ENCODE measurements at places on chromosomes 7 and 10. TPM values are rescaled to one million over a fixed set of nuclear protein-coding genes. Genes with fewer than 3 reads are reported as not detected.

GRCh38 chr7:117132321-117133120 is 179.2 kb downstream of the ST7 start:
- peak; percentile 52 for DNase-seq

DNA sequence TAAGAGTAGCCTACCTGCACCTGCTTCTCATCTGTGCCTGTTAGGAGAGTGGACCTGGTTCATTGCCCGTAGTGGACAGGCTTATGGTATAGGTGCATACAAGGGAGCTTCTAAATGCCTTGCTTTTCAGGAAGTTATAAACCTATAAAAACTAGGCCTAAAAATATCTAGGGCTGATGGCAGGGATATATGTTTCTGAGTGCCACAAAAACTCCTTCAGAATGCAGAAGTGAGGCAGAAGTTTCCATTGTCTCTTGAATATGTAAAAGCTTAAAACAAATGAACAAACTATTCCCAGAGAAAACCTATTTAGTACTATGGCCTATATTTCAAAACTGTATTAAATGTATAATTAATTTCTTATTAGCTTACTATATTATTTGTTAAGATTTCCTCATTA is 91.8 kb downstream of the RNLS start:
- DNase-seq = no peak

GRCh38 chr7:106050746-106051117 is 61.4 kb downstream of the SYPL1 start:
- no peak for DNase-seq

GRCh38 chr7:86629-87028 is 105.7 kb upstream of the FAM20C start:
- no peak for DNase-seq

DNA sequence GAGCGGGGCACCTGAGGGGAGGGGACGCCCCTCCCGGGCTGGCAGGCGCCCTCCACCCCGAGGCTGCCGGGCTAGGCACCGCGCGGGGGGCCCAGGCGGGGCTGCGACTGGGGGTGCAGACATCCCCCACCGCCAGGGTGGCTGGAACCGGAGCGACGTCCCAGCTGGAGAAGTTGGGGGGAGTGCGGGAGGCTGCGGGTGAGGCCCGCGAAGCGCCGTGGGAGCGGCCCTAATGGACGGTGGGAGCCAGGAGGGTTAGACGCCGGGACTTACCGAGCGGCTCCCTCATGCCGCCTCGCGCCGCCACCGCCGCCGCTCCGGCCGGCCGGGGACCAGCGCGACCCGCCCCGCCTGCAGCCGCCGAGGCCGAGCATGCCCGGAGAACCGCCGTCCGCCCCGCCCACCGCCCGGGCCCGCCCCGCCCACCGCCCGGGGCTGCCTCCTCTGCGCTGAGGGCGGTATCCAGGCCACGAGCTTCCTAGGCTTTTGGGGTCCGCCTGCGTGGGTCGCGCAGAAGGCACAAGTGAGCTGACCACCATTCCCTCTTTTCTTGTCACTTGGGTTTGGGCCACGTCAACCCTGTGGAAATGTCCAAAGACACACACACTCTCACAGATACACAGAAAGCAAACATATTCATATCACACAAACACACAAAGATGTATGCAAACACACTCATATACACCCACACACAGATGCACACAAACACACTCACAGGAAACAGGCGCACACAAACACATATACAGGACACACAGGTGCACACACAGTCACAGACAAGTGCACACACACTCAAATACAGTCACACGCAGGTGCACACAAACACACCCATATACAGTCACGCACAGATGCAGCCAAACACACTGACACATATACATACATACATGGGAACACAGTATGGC is at the start of gene JCAD:
TSS of gene JCAD (minus strand) at position 378 of the 899 bp plus-strand sequence. CDS start 11,774 bp downstream, outside the sequence.
- DNase-seq = no peak

DNA sequence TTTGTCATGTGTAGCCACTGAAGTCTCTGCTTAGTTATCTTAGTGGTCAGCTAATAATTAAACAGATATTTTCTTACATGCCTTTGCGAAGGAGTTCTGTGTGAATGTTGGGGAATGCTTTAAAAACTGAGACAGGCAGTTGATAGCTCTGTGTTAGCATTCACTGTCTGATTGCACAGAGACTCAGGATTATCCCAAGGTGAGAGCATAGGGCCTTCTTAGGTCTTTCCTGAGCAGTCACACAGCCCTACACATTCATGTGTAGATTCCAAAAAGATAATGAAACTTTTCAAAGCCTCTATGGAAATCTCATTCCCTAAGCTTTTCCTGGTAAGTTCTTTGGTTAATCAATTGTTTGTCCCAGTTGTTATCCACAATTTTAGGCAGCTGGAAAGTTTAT is 67.7 kb downstream of the CASD1 start:
- DNase-seq = no peak

GRCh38 chr7:125450749-125451148 is 521.1 kb upstream of the POT1 start:
- DNase-seq = no peak

DNA sequence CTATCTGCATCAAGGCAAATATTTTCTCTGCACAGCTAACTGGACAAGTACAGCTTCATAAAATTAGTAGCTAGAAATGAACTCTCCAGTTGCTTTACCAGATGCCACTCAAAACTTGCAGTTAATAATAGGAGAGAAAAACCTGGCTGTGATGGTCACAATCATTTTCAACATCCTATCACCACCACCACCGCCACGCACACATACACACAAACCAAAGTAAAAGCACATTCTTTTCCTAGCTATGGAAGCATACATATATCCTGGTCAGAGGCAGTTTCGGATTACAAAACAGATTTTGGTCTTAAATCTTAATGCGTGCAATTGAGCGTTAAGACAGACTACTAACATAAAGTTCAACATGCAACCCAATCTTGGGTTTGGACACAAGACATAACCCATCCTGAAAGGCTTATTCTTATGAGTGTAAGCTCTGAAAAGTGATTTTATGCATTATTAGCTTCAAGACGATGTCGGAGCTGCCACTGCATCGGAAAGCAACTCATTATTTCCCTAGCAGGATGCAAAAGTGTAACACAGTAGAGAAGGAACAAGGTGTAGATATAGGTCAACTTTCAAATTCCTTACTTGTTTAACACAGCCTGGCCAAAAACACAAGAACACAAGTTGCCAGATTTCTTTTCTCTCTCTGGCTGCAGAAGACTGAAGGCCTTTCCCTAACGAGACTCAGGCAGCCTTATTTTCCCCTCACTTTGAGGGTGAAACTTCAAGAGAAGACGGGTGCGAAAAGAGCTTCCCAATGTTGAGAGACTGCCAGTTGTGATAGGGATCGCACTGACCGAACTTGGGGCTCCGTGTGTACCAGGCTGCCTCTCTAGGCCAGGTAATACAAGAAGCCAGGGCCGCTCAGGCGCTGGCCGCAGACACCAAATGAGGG is 1.2 kb downstream of the CACUL1 start:
- DNase-seq = no peak

- DNase-seq = no peak
Observed at GRCh38 chr10:17427666-17428350, 26.6 kb downstream of the ST8SIA6 start.

- peak; percentile 66 for DNase-seq
Observed at GRCh38 chr7:47587351-47587750, 5.4 kb upstream of the TNS3 start.

DNA sequence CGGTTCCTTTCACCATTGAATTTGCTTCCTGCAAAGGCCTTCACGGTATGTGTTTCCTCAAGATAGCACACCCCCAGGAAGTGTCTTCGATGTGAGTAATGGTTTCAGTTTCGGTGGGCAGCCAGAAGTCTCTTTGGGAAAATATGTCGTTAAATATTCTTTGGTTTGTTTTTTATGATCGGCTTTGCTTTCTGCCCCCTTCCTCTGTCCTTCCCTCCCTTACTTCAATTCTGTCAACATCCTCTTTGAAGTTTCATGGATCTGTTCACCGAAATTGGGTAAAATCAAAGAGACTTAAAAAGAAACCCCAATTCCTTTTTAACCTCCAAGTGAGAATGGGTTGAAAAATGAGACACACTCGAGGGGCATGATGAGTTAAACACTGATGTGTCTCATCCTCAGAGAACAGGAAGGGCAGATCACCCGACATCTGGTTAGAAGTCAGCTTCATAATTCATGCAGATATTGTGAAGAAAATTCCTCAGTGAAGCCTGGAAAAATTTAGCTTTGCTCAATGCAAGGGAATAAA is 170.8 kb upstream of the HABP2 start:
- DNase-seq = no peak

GRCh38 chr10:88986549-88987242 is 3.9 kb upstream of the FAS start:
- DNase-seq = no peak

- DNase-seq = no peak
Observed at GRCh38 chr10:30840395-30841050, 191.1 kb downstream of the ZNF438 start.

DNA sequence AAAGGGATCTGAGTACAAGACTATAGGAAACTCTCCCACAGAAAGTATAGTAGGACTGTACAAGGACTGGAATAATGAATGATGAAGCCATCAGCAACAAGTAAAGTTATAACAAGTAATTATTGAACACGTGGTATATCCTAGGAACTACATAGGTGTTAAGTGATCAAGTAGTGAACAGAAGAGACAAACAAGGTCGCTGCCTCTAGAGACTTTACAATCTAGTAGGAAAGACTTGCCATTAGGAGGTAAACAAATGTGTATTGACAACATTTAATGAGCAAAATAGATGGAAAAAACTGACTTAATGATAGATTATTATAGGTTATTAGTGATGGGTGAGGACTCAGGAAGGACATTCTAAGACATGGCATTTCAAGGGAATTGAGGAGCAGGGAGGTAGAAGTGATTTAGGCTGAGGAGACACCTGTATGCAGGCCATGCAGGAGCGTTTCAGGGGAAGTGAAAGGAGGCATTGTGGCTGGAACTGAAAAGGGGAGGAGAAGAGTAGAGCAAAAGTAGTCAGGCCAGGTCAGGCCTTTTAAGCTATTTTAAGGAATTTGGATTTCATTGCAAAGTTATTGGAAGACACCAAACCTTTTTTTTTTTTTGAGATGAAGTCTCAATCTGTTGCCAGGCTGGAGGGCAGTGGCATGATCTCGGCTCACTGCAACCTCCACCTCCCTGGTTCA is 8.5 kb upstream of the GLCCI1 start:
- DNase-seq = no peak

Gene PTF1A
- total RNA-seq = not detected

Gene MMD2
- total RNA-seq = not detected

Gene NAT16
- total RNA-seq = not detected

Gene CPVL
- total RNA-seq = not detected

Gene HNRNPA2B1
- 792 TPM for total RNA-seq

Gene PDGFA
- 23.6 TPM for total RNA-seq

Gene OPALIN
- not detected for total RNA-seq

All from PC-9 (cell line).